ENCODE measurements at places on chromosomes 3 and 15.

- DNase-seq = no peak
Observed at GRCh38 chr15:89441295-89441812, 55.0 kb downstream of the RHCG start.

DNA sequence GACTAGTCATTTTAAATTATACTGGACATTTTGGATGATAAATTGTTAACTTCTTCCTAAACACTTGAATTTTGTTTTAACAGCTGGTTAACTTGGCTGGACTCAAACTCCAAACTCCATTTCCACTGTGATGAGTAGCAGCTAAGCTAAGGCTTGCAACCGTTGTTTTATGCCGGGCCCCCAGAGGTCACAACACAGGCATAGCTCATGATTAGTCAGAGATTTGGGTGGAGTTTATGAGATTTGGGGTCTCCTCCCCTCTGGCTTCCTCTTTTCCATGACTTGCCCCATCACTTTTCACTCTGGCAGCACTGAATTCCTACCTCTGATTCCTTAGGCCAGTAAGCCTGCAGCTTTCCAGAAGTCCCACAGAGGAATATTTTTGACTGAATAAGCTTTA lies 12.8 kb downstream of the THAP10 start:
- DNase-seq = no peak

- DNase-seq = peak; percentile 50
Observed at GRCh38 chr3:156668073-156668763, 6.2 kb upstream of the TIPARP start.

DNA sequence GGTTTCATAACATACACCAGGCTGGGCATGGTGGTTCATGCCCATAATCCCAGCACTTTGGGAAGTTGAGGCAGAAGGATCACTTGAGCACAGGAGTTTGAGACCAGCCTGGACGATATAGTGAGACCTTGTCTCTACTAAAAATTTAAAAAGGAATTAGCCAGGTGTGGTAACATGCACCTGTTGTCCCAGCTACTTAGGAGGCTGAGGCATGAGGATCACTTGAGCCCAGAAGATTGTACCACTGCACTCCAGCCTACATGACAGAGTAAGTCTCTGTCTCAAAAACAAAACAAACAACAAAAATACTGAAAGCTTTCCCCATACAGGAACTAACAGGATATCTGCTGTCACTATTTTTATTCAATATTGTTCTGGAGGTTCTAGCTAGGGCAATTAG lies 20.9 kb downstream of the GREM1 start:
- no peak for DNase-seq

- DNase-seq = no peak
Observed at GRCh38 chr3:127735767-127736693, 63.3 kb downstream of the ABTB1 start.

GRCh38 chr15:81373176-81373575 lies 837 bp downstream of the TMC3 start:
- DNase-seq = no peak

GRCh38 chr3:35666888-35667287 lies 27.6 kb downstream of the ARPP21 start:
- no peak for DNase-seq

GRCh38 chr3:133238015-133238414 lies 161.8 kb upstream of the BFSP2 start:
- DNase-seq = no peak
